T-helper 17 cell (primary cell): ENCODE measurements at places on chromosomes 5 and 9.

DNA sequence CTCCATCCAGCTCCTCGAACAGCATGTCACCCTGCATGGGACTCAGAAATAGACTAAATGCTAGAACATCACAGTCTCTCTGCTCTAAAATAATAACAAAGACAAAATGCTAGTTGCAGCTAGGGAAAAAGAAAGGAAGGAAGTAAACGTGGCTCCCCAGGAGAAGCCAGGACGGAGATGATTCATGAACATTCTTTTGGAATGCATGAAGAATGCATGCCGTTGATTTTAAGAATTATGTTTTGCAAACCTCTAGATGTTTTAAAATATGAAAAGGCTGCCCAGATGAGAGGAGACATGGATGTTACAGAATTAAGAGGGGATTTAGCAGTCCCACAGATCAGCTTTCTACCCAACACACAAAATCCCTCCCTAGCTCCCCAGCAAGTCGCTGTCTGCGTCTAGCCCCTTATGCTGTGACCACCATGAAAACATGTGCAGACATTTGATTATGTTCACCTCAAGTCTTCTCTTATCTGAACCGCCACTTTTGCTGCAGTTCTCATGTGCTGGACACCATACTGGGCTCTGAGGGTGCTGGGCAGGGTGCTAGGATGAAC, 139.4 kb upstream of the LMX1B start:
- H3K36me3 ChIP-seq: peaks cover 4% of the 10 kb centered on the region
- peaks cover 67% of the 10 kb centered on the region for H3K4me1 ChIP-seq
- H3K27ac ChIP-seq: peak overlapping the region; percentile 99
- H3K4me3 ChIP-seq: no peak overlapping the region
- H3K27me3 ChIP-seq: no peaks in the 10 kb centered on the region

DNA sequence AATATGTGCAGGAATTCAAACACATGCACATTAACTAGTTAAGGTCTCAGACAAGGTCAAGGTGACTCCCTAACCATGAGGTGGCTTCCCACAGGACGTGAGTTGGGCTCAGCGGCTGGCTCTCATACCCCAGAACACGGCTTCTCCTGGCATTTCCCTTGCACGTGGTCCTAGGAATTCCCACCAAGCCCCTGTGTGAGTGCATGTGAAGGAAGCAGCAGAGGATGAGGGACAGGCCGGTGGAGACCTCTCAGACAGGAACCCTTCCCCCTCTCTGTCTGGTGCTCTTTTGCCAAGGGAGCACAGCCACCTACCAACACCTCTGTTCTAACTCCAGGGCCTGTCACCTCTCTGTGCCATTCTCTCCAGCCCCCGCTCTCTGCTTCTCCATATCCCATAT, 271.0 kb downstream of the FSTL4 start:
- H3K27me3 ChIP-seq: peaks cover 7% of the 10 kb centered on the region
- H3K27ac ChIP-seq: no peak overlapping the region
- H3K36me3 ChIP-seq: no peaks in the 10 kb centered on the region
- DNase-seq: no peak

DNA sequence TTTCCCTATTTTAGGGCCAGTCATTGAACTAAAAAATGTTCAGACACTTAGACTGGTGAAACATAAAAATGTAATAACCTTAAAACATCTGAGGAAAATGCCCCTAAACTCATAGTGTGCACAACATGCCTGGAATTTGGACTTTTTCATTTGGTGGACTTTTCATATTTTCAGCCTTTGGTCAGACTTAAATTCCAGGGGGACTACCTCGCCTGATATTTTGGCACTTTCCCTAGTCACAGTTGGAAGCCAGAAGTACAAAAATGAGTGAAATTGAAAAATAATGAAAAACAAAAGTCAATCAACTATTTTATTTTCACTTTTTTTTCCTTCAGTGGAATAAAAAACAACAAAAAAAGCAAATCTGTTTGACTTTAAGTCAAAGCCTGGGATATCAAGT, 256.2 kb downstream of the ACTL7B start:
- H3K27me3 ChIP-seq: peaks cover 4% of the 10 kb centered on the region
- no peak overlapping the region for H3K4me3 ChIP-seq
- no peaks in the 10 kb centered on the region for H3K36me3 ChIP-seq
- DNase-seq: no peak
- H3K4me1 ChIP-seq: no peaks in the 10 kb centered on the region
- no peak overlapping the region for H3K27ac ChIP-seq

DNA sequence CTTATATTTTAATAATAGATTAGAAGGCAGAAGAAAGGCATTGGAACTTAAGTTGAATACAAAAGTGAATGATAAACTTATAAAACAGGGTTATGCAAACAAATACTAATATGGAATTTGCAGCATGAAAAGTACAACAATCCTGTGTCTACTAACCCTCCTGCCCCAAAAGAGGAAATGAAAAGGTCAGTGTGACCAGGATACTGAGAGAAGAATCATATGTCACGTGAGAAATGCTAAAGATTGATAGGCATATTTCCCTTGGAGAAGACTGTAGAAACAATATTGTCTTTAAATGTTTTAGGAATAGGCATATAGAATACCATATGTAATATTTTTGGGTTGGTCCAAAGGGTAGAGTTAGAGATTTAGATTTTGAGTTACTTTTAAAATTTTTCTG, 3.8 kb downstream of the WDR36 start:
- peaks cover 26% of the 10 kb centered on the region for H3K4me1 ChIP-seq
- no peak overlapping the region for H3K27ac ChIP-seq
- H3K27me3 ChIP-seq: peaks cover under 1% of the 10 kb centered on the region
- peaks cover 6% of the 10 kb centered on the region for H3K36me3 ChIP-seq
- H3K4me3 ChIP-seq: no peak overlapping the region

GRCh38 chr9:33498387-33498786, 24.7 kb upstream of the NOL6 start:
- H3K27me3 ChIP-seq: no peaks in the 10 kb centered on the region
- H3K4me1 ChIP-seq: no peaks in the 10 kb centered on the region
- H3K4me3 ChIP-seq: no peak overlapping the region
- DNase-seq: no peak
- H3K27ac ChIP-seq: no peak overlapping the region

- peaks cover 6% of the 10 kb centered on the region for H3K36me3 ChIP-seq
- peak overlapping the region; percentile 96 for H3K4me3 ChIP-seq
- peak overlapping the region; percentile 94 for H3K27ac ChIP-seq
Observed at GRCh38 chr5:44809956-44810420, 1.2 kb downstream of the MRPS30 start.

GRCh38 chr9:23707249-23707648, 118.8 kb downstream of the ELAVL2 start:
- no peaks in the 10 kb centered on the region for H3K36me3 ChIP-seq
- no peak overlapping the region for H3K4me3 ChIP-seq
- no peaks in the 10 kb centered on the region for H3K27me3 ChIP-seq
- no peak for DNase-seq

GRCh38 chr9:33943389-33943788, 105.3 kb downstream of the UBAP2 start:
- H3K36me3 ChIP-seq: peaks cover 11% of the 10 kb centered on the region
- H3K4me1 ChIP-seq: peaks cover 5% of the 10 kb centered on the region
- H3K27ac ChIP-seq: peak overlapping the region; percentile 60

DNA sequence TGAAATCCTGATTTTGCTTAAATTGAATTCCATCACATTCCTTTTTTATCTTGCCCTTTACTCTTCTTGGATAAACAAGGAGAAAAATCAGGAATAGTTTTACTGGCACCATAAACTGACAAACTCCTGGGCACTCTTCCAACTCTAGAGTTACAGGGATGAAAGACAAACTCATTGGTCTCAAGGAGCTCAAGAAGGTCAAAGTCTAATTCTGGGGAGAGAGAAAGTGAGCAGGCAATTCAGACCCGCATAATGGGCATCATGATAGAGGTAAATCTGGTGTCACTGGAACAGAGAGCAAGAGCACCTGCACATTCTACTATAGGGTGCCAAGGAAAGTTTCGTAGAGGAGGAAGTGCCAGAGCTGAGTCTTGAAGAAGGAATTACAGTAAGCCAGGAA, 64.8 kb downstream of the GRIN3A start:
- no peak overlapping the region for H3K27ac ChIP-seq
- H3K4me1 ChIP-seq: no peaks in the 10 kb centered on the region
- no peaks in the 10 kb centered on the region for H3K36me3 ChIP-seq
- no peak for DNase-seq
- no peaks in the 10 kb centered on the region for H3K27me3 ChIP-seq
- H3K4me3 ChIP-seq: no peak overlapping the region

GRCh38 chr5:132099076-132099748, 25.6 kb downstream of the CSF2 start:
- H3K4me3 ChIP-seq: no peak overlapping the region
- no peaks in the 10 kb centered on the region for H3K36me3 ChIP-seq
- no peaks in the 10 kb centered on the region for H3K27me3 ChIP-seq
- H3K4me1 ChIP-seq: peaks cover 66% of the 10 kb centered on the region

GRCh38 chr9:30459156-30459555, 1925.3 kb upstream of the ACO1 start:
- H3K36me3 ChIP-seq: no peaks in the 10 kb centered on the region
- H3K27me3 ChIP-seq: no peaks in the 10 kb centered on the region
- H3K27ac ChIP-seq: no peak overlapping the region
- no peak overlapping the region for H3K4me3 ChIP-seq

DNA sequence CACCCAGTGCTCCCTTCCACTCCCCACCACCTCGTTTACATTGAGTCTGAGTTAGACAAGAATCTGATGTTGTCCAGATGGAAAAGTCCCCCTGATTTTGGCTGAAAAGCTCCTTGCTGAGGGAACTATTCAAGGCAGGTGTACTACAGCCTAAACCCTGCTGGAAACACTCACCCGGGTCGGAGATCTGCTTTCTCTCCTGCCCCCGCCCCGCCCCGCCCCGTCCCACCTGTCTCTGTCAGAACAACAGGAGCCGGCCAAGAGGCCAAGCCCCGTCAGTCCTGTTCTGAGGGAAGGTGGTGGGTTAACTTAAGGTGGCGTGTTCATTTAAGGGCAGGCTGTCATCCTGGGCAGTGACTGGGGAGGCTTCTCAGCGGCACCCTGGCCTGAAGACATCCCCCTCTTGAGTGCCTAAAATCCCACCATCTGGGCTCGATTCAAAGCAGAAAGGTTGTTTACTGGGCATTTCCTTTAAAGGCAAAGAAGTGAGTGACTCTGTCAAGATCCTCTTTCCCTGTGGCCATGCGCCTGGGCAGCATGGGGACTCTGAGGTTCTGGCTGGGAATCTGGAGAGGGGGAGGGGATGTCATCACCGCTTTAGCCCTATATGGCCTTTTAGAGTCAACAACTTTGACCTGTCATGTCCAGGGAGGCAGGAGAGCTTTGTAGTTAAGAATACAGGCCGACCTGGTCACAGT, 71.1 kb upstream of the NEURL1B start:
- no peak for DNase-seq
- H3K36me3 ChIP-seq: peaks cover 3% of the 10 kb centered on the region
- H3K27ac ChIP-seq: no peak overlapping the region
- H3K4me1 ChIP-seq: peaks cover 2% of the 10 kb centered on the region
- no peak overlapping the region for H3K4me3 ChIP-seq
- peaks cover 48% of the 10 kb centered on the region for H3K27me3 ChIP-seq

DNA sequence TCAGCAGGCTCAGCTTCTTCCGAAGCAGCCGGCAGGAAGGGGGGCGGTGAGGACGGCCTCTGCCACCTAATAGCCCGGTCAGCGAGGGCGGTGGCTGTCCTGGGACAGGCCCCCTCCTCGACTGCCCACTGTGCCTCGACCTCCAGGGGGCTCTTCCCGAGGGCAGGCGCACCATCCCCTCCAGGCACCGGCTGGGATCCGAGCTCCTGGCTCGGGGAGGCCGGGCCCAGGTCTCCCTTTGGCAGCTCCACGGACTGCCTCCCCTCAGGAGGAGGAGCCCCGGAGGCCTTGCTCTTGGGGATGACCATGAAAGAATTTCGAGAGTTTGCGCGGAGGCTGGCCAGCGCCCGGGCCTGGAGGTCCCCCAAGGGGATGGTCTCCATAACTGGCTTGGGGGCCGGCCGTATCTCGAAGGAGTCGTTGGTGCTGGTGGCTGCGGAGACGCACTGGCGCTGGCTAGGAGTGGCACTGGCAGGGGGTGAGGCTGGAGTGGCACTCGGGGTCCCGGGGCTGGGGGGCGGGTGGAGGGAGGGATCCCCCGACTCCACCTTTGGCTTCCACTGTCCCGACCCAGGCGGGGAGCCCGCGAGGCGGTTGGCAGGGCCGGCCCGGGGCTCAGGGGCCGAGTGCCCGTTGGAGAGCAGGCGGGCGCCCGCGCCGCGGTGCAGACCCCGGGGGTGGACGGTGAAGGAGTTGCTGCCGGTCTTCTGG, 975 bp downstream of the TPRN start:
- DNase-seq: no peak
- H3K27ac ChIP-seq: no peak overlapping the region
- peak overlapping the region; percentile 86 for H3K4me3 ChIP-seq
- H3K36me3 ChIP-seq: no peaks in the 10 kb centered on the region

DNA sequence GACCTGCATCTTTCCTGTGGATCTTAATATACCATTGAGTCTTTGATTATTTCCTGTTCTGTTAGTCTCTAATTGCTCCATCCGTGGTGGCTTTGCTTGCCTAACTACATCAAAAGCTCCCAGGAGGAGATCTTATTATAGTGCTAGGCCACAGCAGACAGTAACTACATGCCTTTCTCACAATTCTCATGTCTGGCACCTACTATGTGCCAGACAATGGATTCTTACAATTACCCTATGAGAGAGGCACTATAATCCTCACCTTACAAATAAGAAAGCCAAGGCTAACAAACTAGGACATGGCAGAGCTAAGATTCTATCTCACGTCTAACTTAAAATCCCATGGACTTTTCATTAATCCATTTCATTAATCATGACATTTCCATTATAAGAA, 70.3 kb upstream of the TARS1 start:
- H3K27ac ChIP-seq: no peak overlapping the region
- DNase-seq: no peak
- peaks cover 2% of the 10 kb centered on the region for H3K36me3 ChIP-seq
- H3K4me1 ChIP-seq: no peaks in the 10 kb centered on the region
- no peaks in the 10 kb centered on the region for H3K27me3 ChIP-seq

DNA sequence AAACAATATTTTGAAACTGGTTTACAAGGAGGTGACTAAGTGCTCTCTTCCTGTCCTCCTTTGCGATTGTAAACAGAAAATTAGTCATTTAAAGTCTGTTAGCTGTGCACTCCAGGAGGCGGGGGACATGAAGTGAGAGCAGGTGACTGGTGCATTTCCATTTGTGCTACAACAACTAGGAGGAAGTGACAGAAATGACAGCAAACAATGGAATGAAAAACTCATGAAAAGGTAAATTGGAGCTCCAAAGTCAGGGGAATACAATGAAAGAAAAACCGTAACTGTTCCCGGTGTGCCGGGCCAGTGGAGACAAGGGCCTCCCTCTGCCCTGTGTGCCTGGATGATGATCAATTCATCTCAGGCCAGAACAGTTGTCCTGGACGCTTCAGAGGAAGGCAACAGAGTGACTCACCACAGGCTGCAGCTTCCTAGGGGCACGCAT, 439.9 kb downstream of the GADD45G start:
- no peak overlapping the region for H3K27ac ChIP-seq
- DNase-seq: no peak
- peaks cover 4% of the 10 kb centered on the region for H3K27me3 ChIP-seq
- H3K4me3 ChIP-seq: no peak overlapping the region
- H3K4me1 ChIP-seq: peaks cover 3% of the 10 kb centered on the region

- no peak overlapping the region for H3K4me3 ChIP-seq
- H3K4me1 ChIP-seq: peaks cover 2% of the 10 kb centered on the region
- no peak overlapping the region for H3K27ac ChIP-seq
- DNase-seq: no peak
- no peaks in the 10 kb centered on the region for H3K36me3 ChIP-seq
- H3K27me3 ChIP-seq: no peaks in the 10 kb centered on the region
Observed at GRCh38 chr9:137380606-137381005, 42.4 kb downstream of the EXD3 start.

- no peaks in the 10 kb centered on the region for H3K4me1 ChIP-seq
- peaks cover 17% of the 10 kb centered on the region for H3K27me3 ChIP-seq
- DNase-seq: no peak
- no peaks in the 10 kb centered on the region for H3K36me3 ChIP-seq
- H3K4me3 ChIP-seq: no peak overlapping the region
- H3K27ac ChIP-seq: no peak overlapping the region
Observed at GRCh38 chr9:32776201-32776600, 7.1 kb upstream of the TMEM215 start.
